ENCODE measurements at places on chromosomes 3 and 15. TPM values are rescaled to one million over a fixed set of nuclear protein-coding genes. Genes with fewer than 3 reads are reported as not detected.

The SCN11A gene
- polyA plus RNA-seq = 0.02 TPM

The ACTRT3 gene
- 2.3 TPM for polyA plus RNA-seq

DNA sequence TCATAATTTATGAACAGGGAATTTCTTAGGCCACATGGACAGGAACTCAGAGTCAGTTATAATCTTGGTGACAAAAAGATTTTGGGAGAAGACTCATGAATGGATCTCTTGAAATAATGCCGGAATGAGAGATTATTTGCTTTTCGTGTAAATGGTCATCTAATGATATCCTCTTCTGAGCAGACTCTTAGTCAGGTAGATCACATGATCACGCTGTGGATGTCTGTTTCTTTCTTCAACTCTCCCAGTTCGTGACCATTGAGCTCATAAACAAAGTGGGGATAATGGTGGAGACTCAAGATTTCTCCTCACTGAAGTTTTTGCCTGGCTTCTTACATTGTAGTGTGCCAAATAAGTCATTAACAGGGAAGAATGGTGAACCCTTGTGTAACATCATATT is 133.1 kb upstream of the CBLB start:
- DNase-seq = no peak

- DNase-seq = no peak
Measured at GRCh38 chr3:186923241-186923640, 7.1 kb upstream of the ST6GAL1 start.

The CPNE9 gene
- polyA plus RNA-seq = not detected

DNA sequence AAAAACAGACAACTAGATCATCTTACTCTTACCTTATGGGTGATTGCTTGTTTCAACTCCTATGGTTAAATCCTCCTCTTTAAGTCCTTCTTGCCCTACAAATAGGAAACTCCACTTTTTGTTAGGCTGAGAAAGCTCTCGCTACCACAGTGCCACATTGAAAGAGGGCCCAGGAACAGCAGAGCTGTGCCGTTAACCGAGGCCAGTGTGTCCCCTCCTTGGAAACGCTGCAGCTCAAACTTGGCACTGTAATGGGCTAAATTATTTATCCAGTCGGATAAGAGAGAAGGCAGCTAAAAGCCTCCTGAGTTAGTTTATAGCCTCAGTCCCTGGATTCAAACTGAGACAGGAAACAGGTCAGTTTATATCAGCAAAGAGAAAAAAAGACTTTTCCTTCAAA is 46.1 kb downstream of the KBTBD12 start:
- no peak for DNase-seq

DNA sequence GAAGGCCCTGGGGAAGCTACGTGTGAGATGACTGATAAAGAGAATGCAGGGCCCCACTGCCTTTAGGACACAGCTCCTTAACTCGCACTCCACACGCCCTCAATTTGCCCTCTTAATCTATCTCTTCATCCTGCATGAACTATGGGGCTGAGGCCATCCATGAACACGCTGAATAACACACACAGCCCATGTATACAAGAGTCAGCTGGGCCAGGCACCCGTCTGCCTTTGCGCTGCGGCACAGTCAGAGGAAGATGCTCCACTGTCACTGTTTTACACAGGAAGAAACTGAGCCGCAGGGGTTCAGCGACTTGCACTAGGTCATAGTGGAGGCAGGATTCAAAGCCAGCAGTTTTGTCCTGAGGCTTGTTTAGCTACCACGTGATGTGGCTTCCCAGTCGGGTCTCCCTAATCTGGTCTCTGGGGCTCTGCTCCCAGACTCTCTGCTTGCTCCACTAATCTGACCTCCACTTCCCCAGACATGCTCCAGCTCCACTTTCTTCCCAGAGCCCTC is 43.9 kb downstream of the TLE3 start:
- DNase-seq = no peak

GRCh38 chr3:187623285-187623814 is 46.8 kb downstream of the SST start:
- DNase-seq = no peak

GRCh38 chr3:73049319-73049718 is 12.1 kb upstream of the EBLN2 start:
- no peak for DNase-seq

GRCh38 chr15:53233801-53234200 is 443.7 kb upstream of the ONECUT1 start:
- DNase-seq = no peak

DNA sequence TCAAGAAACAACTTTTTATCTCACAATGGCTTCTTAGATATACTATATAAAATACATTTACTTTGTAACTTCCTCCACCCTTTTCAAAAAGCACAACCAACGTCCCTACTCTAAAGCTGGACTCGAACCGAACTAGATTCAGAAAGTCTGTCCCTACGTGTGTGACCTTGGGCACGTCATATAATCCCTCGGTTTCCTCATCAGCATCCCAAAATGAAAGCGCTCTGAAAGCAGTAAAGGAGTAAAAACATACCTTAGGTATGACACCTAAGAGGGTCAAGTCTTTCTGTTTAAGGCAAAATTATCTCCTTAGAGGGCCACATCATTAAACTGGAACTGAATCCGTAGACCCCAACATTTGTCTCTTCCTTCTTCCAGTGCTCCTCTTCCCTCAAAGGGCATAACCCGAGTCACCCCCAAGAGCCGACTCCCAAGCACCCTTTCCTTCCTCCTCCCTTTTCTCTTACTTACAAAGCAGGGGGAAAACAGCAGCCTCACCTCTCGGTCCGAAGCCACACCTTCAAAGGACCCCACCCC is 663 bp downstream of the PDCD10 start:
- no peak for DNase-seq

DNA sequence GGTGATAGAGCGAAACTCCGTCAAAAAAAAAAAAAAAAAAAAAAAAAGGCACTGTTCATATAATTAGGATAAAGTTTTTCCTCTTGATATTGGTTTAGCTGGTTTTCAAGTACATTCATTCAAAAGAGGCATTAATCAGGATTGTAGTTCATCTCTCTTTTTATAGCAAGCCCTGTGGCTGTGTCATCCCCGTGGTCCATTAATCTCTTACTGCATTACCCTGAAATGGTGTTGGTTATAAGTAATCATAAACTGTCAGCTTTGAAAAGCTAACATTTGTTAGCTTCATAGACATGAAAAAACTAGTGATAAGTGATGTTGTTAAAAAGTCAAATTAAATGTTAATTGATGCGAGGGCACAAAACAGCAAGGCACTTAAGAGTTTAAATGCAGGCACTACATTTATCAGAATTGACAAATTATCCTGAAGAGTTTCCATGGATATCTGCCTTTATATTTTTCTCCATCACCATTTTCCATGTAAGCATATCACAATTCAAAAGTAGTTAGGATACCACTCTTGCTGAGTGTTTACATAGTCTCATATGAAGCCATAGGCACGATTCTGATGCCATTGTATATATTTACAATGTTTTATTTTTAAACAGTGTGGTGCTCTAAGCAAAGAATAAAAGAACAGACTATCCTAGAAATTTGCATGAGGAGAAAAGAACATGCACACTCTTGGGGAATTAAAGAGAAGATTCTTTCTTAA is 193.1 kb downstream of the OTOL1 start:
- no peak for DNase-seq

- DNase-seq = no peak
Measured at GRCh38 chr3:127524296-127524896, 66.1 kb downstream of the TPRA1 start.

GRCh38 chr3:171095063-171095462 is 68.5 kb upstream of the SLC2A2 start:
- DNase-seq = no peak

- DNase-seq = peak; percentile 97
Measured at GRCh38 chr3:192879346-192880031, 38.2 kb downstream of the MB21D2 start.

GRCh38 chr15:58420579-58421043 is 11.2 kb upstream of the LIPC start:
- no peak for DNase-seq

GRCh38 chr15:72507402-72508092 is 33.4 kb downstream of the ARIH1 start:
- no peak for DNase-seq

DNA sequence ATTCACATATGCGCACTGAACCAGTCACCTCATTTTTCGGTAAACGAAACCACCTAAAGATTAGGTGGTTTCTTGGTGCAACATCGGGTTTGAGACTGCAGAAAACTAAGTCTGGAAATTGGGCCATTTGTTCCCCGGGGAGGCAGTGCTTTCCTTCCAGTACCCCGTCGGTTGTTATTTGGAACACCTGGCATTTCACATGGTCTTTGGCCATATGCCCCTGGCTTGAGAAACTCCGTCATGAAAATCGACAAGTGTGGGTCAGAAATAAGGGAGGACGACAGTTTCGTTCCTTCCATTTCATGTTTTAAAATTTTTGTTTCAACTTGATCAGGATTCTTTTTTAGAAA is 544 bp upstream of the GATM start:
- DNase-seq = no peak

- DNase-seq = no peak
Measured at GRCh38 chr3:109028753-109029152, 75.1 kb upstream of the GUCA1C start.

DNA sequence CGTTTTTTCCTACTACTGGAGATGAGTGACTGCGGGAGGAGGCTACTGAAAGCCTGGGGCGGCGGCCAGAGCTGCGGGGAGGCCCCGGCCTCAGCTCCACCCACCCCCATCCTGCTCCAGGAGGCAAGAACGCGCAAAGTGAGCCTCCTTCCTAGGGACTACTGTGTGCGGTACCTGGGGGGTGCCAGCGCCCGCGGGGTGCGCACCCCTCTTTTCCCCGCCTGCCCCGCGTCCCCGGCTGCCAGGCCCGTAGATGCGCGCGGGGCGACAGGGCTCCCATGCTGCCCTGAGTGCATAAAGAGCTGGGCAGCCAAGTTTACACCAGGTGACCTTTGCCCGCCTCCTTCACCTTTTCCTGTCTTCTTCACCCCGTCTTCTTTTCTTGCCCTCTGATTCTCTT is 2.5 kb upstream of the USF3 start:
- no peak for DNase-seq

DNA sequence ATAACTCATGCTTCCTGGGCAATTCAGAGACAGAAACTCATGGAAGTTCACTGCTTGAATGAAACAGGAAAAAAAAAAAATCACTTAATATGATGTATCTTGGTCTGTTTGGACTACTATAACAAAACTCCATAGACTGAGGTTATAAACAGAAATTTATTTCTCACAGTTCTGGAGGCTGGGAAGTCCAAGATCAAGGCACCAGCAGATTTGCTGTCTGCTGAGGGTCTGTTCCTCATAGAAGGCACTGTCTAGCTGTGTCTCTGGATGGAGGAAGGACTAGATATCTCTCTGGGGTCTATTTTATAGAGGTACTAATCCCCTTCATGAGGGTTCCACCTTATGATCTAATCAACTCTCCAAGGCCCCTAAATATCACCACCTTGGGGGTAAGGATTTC is 119.3 kb downstream of the IGF2BP2 start:
- DNase-seq = no peak

The OR5K2 gene
- not detected for polyA plus RNA-seq

GRCh38 chr3:184361532-184361931 is at the start of the genes CLCN2 and POLR2H:
CLCN2 (minus strand) TSS chr3:184361605; CDS start chr3:184361479, 126 bp downstream.
POLR2H (plus strand) TSS chr3:184361710; CDS start chr3:184363493, 1,783 bp downstream.
- no peak for DNase-seq

GRCh38 chr15:69853544-69853951 is 244.2 kb downstream of the TLE3 start:
- peak; percentile 43 for DNase-seq

The MUC20 gene
- 0.17 TPM for polyA plus RNA-seq

The GRK7 gene
- polyA plus RNA-seq = not detected

GRCh38 chr3:134897391-134898141 is 102.5 kb downstream of the EPHB1 start:
- no peak for DNase-seq
